ENCODE measurements at places on chromosomes 1 and 21.

GRCh38 chr1:201171063-201172036, 17.1 kb upstream of the TMEM9 start:
- no peak for DNase-seq

- no peak for DNase-seq
Observed at GRCh38 chr1:114756949-114757454, 782 bp downstream of the CSDE1 start.

GRCh38 chr1:197272791-197273190, 4.7 kb downstream of the CRB1 start:
- no peak for DNase-seq

DNA sequence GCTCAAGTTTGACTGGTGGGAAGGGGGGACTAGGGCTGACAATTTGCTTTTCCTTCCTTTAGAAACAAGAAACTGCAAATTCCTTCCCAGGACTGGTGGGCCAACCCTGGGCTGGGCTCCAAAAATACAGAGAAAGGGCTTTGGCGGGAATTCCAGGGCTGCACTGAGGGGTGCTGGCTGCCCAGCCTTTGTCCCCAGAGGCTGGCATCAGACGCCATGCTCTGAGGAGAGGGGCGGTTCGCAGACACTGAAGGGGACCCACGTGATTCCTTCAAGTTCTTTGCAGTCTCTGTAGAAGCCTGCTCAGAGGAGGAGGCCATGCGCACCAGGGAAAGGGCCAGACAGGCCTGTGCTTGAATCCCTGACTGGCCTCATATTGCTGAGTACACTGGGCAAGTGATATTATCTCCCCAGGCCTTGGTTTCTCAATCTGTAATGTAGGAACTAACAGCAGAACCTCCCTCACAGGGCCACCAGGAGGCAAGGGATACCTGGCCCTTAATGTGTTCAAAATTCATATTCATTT, 119.5 kb downstream of the EPHB2 start:
- DNase-seq: no peak

DNA sequence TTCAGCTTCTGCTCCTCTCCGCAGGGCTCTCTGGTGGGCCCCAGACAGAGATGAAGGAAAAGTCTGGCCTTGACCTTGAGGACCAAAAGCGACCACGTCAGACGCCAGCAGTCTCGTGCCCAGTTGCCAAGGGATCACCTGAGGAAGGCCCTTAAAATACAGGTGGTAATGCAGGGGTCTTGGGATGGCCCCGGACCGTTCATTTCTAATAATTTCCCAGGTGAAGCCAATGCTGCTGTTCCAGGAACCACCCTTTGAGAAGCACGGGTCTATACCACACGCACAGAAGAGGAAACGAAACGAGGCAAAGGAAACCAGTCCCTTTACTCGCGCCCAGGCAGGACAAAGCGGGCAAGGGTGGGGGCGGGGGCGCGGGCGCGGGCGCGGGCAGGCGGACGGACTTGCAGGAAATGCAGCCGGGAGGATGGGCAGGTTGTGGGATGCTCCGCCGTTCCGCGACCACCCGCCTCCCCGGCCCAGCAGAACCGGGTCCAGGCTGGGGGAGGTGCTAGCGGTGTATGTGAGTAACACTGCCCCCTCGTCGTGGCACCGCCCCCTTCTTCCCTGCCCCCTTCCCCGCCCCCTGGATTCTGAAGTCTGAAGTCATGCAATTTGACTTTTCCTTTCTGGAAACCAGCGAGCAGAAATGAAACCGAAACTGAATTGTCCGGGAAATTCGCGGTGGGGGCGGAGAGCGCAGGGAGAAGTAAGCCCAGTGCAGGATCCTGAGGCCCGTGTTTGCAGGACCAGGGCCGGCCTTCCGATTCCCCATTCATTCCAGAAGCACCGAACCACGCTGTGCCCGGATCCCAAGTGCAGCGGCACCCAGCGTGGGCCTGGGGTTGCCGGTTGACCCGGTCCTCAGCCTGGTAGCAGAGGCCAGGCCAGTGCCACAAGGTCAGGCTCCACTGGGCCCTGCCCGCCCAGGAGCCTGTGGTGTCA, 5.8 kb upstream of the MX1 start:
- DNase-seq: peak; percentile 51

DNA sequence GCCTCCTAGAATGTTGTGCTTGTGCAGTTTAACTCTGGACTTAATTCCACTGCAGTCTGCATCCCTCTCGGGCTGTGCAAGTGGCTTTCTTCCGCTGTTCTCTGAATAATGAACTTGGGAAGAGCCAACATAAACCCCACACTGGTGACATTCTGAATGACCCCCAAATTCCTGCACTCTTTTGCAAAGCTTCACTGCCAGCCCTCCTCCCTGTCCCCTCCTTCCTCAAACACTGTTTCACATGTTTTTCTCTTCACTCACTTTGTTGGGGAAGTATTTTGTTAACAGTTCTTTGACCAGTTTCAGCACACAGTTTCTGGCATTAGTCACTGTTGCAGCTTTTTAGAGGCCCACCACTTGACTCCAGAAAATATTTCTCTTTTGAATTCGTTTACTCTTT, 39.7 kb downstream of the GNG12 start:
- no peak for DNase-seq

- DNase-seq: no peak
Observed at GRCh38 chr1:29482991-29483390, 246.7 kb downstream of the PTPRU start.

- DNase-seq: no peak
Observed at GRCh38 chr1:12714710-12715475, 1.0 kb upstream of the AADACL3 start.

DNA sequence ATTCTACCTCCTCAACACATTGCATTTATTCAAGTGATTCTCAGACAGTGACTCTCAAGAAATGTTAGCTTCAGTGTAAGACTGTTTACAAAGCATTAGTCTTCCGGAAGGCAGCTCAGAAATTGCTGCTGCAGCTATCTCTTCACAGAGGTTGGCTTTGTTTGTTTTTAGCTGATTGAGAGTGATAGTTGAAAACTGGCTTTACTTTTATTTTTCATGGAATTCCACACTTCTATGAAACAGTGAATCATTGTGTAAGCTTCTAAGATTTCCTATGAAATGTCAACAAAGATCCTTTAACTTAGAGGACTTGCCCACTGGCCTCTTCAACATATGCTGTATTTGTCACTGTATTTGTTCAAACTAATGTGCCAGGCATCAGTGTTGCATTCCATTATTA, 121.3 kb downstream of the TNNI3K start:
- DNase-seq: no peak

- DNase-seq: no peak
Observed at GRCh38 chr1:210707300-210708240, 378.9 kb downstream of the HHAT start.

GRCh38 chr1:218164111-218164929, 120.8 kb upstream of the RRP15 start:
- DNase-seq: no peak

DNA sequence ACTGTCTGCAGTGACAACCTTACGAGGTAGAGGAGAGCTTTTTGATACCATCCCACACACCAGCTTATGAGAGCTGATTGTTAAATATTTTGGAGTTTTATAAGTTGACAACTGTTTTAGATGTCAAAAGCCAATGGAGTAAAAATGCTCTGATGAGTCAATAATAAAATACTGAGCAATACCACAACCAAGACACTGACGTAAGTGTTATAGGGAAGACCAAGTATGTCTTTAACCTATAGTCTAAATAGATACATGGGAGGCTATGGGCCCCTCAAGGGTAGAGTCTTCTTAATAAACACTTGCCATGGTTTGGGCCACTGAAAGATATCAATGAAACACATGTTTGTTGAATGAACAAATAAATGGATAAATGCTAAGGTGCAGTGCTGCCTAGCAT, 49.2 kb downstream of the DUSP10 start:
- DNase-seq: no peak

DNA sequence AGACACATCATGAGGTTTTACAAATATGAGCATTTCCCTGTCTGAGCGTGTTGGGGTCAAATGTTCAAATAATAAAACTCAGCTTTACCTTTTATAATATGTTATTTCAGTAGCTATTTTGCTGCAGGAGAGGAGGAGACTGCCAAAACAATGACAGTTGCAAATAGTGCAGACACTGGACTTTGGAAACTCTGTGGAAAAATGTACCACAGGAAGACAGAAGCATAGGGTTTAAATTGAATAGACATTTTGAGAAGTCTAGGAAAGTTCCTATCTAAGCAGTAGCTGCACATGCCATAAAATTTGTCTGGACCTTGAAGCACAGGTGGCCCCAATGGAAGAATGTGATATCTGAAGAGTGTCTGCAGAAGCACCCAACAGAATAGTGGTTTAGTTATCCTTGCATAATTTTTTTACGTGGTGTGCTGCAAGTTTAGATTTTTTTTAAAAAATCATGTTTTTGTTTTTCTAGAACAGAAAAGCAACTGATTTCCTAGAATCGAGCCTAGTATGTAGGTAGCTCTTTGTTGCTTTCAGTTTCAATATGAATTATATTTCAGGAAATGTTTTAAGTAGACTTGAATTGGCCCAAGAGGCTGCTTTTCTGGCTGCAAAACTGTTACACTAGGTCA, 14.0 kb upstream of the GBP5 start:
- no peak for DNase-seq

- DNase-seq: no peak
Observed at GRCh38 chr1:22074803-22075202, 22.3 kb downstream of the CDC42 start.

- DNase-seq: no peak
Observed at GRCh38 chr21:28177124-28177523, 815.6 kb downstream of the LTN1 start.

DNA sequence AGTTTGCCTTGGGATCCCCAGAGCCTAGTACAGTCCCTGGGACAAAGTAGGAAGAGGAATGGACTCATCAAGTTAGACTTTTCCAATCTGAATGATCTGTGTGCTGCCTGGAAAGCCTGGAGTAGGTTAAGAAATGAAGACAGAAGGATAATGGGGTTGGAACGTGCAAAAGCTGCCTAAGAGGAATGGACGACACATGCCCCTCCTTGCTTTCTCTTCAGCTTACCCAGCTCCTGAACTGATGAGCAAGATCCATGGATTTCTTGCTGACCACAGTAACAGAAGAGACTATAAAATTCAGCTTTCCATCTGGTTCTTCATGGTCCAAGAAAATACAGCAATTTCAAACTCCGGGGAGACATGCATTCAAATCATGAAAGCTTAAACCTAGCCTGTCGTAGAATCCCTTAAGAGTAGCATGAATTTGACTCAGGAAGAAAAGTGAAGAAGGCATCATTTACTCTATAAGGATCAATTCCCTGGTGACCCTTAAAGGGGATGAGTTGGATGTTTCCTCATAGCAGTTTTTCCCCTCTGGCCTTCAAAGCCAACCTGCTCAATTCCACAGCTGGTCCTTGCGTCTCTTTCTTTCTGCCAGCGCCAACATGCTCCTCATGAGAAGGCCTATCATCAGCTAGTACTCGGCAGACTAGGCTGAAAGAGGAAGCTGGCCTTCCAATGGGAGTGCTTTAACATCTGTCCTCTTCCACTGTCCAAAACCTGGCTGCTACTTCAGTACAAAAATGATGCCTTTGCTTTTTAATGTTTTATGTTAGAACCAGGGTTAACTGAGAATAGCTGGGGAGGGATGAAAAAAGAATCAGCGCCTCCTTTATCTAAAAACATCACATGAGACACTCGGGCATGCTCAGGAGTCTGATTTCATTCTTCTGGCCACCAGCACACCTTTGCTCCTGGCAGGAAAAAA, 5.7 kb upstream of the PEF1 start:
- no peak for DNase-seq

DNA sequence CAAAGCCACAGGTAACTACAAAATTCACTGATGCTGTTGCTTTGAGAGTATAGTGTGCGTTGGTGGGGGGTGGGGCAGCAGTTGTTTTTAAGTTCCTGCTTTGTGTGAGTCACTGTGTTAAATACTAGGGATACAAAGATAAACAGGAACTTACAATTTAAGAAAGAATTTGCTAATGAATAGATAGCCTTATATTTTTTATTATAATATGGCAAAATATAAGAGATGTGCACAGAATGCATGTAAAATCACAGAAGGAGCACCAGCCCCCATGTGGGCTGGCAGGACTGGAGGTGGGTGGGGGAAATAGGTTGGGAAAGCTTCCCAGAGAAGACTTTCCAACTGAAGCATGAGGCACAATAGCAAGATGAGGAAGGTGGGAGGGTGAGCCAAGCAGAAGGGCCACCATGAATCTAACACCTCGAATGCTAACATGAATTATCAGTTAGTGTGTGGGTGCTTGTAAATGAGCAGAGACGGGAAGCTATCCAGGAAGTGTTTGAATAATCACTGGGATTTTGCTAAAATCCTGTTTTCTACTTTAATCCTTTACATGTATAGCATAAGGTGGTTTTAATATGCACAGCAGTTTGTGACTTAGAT, 57.0 kb upstream of the RAVER2 start:
- no peak for DNase-seq

Measured in stimulated activated CD4-positive, alpha-beta T cell treated with anti-CD3 and anti-CD28 coated beads, Interleukin-1b, Interleukin-23, amount 100 ng/mL, for 4 hours (primary cell).